ENCODE measurements at places on chromosomes 16 and 17.
A peak's percentile ranks its signal among the peaks of the same experiment; 100 is the strongest.

GRCh38 chr17:46151762-46152161 is 41.5 kb downstream of the KANSL1 start:
- DNase-seq, result no peak

DNA sequence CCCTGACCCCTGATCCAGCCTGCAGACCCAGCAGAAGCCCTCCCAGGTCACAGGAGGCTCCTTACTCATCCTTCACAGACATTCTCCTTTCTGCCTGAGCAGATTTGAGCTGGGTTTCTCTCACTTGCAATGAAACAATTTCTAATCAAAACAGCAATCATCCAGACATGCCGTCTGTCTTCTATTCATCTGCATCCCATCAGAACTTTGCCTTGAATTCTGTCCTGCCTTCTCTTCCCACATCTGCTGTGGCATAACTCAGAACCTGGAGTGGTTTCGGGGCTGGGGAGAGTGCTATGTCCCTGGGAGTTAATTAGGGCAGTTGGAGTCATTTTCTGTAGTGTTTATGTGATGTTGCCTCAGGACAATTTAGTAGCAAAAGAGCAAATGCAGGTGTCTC is 278.6 kb downstream of the CBLN1 start:
- no peak for DNase-seq

- no peak for DNase-seq
Observed at GRCh38 chr17:71327376-71328059, 793.3 kb upstream of the SOX9 start.

- no peak for DNase-seq
Observed at GRCh38 chr17:17665255-17665654, 16.0 kb upstream of the RAI1 start.

GRCh38 chr16:27522173-27522707 is 27.5 kb downstream of the GTF3C1 start:
- no peak for DNase-seq

DNA sequence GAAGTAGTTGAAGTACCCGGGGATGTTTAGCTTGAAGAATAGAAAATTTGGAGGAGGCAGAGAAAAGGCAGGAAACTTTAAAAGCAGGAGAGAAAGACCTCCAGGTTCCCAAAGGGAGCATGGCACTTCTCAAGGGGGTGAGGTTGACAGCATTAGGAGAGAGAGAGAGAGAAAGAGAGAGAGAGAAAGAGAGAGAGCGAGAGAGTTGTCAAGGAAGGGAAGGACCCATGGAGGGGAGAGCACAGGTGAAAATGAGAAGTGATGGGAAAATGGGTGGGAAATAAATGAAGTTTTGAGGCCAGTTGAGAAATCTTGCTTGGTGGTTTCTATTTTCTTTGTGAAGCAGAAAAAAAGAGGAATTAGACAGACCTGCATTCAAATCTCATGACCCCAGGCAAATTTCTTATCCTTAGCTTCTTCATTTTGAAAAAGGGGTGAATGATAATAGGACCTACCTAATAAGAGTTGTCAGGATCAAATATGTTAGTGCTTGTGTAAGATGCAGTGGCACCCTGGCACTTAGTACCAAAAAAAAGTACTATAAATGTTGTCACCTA is 24.0 kb downstream of the PRKCB start:
- no peak for DNase-seq

DNA sequence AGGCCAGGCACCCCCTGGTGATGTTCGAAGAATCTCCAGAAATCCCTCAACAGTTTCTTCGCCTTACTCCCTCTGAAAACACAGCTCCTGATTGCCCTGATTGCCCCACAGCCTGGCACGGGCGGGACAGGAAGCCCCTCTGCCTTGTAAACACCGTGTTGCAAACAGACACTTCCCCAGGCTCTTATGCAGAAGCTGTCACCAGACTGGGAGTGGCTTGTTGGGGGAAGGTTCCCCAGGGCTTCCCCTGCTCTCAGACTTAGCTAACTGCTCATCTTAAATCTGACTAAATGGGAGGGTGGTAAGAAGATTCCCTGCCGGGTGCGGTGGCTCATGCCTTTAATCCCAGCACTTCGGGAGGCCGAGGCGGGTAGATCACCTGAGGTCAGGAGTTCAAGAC is 11.2 kb downstream of the PIK3R5 start:
- peak; percentile 73 for DNase-seq

DNA sequence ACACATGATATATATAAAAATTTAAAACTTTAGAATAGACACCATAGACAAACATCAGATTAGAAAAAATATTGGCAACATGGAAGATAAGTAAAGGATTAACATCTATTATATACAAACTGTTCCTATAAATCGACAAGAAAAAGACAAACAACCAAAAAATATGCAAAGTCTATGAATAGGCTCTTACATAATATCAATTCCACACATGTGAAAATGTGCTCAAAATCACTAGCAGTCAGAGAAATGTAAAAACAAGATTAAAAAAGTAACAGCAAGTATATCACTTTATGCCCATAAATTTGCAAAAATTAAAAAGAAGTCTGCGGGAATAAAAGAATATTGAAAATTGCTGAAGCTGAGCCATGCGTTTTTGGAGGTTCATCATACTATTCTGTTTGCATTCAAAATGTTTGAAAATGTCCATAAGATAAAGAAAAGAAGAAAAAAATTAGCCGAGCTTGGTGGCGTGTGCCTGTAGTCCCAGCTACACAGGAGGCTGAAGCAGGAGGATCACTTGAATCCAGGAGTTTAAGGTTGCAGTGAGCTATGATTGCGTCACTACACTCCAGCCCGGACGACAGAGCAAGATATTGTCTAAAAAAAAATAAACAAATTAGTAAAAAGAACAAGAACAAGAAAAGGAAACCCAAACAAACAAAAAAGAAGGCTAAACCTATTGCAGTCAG is 11.2 kb upstream of the ERN2 start:
- DNase-seq, result no peak
